NCI-H1092 (cell line): ENCODE measurements at places on chromosomes 11 and 22.

DNA sequence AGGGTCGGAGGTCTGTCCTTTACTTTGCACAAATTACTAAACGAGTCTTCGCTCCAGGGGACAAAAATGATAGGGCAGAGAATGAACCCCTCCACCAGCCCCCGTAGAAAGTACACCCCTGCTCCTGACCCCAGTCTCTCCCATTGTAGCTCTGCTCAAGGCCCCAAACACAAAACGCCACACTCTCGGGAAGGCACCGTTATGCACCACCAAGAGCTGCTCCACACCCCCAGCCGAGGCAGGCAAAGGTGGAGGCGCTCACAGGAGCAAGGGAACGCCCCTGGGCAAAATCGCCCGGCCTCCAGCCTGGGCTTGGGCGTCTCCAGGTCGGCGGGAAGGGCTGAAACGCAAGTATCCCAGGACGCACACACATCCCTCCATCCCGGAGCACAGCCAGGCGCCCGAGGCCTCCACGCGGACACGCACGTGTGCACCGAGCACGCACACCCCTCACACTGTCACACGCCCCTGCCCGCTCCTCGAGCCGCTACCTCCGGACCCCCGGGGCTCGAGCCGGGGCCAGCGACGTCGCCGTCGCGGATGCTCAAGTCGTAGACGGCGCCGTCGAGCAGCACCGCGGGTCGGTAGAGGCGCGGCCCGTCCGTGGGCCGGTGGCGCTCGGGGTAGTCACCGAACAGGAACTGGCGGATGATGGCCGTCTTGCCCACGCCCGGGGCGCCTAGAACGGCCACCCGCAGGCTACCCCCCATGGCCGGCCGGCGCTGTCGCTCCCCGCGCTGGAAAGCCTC lies 786 bp downstream of the RASL10A start:
- no peak for DNase-seq

DNA sequence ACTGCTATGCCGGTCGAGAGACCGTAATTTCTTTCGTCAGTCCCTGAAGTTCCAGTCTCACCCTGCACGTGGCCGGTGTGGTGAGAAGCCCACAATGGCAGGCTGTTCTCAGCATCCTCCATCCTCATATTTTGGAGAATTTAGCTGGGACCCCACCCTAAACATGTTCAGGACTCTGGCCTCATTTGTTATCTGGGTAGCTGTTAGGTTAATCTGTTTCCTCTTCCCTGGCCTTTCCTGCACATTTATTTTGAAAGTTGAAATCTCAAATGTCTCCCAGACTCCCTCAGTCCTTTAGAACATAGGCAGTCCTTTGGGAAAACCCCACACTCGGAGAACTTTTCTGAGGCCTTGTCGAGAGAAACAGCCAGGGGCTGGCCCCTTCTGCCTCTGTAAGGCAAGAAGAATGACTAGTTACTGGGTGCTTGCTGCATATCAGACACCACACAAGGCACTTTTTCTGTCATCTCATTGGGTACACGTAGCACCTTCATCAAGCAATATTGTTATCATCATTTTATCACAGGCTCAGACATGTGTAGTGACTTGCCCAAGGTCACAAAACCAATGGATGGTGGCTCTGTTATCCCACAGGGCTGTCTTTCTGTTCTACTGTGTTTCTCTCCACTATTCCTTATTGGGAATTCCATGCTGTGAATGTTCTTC lies 109.3 kb upstream of the CRYBB3 start:
- no peak for DNase-seq

DNA sequence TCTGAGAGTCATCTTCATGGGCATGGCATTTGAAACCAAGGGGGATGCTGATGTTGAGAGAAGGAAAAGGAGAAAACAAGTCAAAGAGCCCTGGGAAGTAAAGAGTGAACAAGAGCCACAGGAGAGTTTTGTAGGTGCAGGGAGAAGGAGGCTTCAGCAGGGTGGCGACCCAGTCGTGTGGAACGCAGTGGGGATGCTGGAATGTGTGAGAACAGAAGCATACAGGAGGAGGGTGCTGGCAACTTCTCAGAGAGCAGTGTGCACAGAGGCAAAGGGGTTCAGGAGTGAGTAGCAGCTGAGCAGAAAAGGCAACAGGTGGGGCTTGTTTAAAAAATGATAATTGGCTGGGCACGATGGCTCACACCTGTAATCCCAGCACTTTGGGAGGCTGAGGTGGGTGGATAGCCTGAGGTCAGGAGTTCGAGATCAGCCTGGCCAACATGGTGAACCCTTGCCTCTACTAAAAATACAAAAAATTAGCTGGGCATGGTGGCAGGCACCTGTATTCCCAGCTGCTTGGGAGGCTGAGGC lies 75.8 kb upstream of the PLET1 start:
- no peak for DNase-seq

DNA sequence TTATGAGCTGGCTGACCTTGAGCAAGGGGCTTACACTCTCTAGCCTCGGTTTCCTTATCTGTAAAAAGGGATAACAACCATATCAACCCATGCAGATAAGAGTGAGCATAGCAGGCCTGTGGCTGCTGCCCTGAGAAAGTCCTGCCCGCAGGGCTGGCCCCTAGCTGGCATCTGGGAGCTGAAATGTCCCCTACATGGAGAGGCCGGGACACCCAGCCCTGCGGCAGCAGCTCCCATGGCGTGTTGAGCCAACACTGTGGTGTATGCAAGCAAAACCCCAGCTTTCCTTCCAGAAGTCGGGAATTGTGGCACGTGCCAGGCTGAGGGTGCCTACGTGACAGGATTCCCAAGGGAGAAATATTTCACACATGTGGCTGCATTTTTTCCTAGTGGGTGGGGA lies 358.9 kb downstream of the CTTN start:
- no peak for DNase-seq

DNA sequence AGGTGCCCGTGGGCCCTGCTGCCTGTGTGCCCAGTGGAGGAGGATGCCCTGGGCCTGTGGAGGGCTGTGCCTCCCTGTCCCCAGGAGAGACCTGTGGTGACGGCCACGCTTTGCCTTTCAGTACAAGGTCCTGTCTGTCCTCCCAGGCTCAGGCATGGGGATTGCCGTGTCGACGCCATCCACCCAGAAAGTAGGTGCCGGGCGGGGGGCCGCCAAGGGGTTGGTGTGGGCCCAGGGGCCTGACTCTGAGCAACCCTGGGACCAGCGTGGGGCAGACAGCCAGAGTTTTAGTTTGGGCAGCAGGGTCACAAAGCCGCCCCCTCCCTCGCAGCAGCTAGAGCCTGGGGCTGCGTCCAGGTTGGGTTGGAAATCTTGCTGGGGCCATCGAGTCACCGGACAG lies 56.3 kb downstream of the GRAMD4 start:
- no peak for DNase-seq

- DNase-seq, result no peak
These were observed 49.5 kb upstream of the PHF21B start for GRCh38 chr22:45059296-45059695.
